ENCODE measurements at places on chromosomes 7 and 10.

DNA sequence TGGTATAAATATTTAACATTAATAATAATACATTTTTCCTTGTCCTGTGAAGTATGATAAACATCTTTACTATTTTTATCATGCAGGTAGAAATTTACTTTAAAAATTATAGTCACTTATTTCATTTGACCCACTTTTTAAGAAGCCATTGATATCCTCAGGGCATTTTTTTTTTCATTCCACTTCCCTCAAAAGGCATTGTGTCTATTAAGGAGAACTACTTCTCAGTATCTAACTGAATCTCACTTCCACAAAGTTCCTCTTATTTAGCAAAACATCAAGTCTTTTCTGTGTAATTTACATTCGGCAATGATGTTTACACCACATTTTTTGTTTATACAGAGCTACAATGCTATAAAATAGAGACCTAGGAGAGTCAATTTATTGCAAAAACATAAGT is 388.2 kb upstream of the AKR1E2 start:
- DNase-seq: no peak

DNA sequence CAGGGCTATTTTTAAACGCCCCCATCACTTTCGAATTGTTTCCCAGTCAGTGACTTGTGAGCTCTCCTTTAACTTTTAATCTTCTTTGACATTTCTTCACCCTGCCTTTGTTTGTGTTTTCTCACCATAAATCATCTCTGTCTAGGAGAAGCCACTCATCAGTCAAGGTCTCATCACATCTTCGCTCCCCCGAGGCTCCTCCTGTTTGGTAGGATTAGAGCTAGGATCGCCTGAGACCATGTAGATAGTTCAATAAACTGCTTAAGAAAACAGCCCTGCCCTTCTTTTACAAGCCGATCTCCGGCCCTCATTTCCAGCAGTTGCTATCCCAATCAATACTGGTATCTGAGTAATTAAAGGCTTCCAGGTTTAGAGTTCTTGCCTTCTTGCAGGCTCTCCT is 472.8 kb upstream of the ADARB2 start:
- no peak for DNase-seq

DNA sequence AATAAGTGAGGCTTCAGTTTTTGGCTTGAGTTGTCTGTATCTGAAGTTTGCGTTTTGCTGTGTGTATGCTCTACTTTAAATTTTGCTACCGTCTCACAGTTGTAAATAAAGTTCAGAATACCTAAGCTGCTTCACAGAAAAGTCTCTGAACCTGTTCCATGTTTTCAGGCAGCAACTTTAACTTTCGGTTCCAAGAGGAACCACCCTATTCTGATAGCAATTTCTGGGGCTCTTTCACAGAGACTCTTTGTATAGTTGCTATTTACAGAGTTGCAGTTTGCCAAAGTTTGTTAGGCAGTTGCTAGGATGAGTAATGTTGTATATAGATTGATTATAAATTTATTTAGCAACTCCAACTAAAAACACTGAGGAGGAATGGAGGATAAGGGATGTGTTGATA is 5.7 kb downstream of the FAM221A start:
- DNase-seq: no peak

DNA sequence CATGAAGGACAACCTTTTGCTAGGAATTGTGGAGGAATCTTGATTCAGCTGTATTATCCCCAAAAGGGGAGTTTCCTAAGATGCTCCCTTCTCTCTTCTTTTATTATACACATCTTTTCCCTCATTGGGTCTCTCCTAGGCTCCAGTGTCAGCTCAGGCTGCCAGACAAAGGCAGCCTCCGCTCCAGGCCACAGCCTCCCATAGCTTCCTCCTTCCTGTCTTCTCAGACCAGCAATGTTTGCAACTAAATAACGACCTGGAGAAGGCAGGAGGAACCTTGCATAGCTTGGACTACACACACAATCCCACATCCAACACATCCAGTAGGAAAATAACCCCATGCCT is 12.3 kb downstream of the SFXN3 start:
- no peak for DNase-seq

GRCh38 chr7:112067200-112067599 is 139.0 kb downstream of the DOCK4 start:
- DNase-seq: no peak

DNA sequence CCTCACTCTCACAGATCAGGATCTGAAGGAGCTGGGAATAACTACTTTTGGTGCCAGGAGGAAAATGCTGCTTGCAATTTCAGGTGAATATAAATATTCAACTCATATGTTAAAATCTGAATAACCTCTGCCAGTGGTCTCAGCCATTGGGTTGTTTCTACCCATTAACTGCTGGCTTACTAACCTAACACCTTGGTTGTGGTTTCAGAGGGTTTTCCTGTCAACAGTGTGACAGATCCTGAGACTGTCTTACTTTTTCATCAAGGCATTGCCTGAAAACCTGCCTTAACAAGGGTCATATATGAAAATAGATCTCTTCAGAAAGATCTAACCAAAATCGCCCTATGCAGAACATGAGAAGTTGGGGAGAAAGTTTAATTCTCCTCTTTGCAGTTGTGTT is 307.7 kb downstream of the BICC1 start:
- no peak for DNase-seq

Measured in GOT3 (cell line).